ENCODE measurements at places on chromosomes 12 and 14.

DNA sequence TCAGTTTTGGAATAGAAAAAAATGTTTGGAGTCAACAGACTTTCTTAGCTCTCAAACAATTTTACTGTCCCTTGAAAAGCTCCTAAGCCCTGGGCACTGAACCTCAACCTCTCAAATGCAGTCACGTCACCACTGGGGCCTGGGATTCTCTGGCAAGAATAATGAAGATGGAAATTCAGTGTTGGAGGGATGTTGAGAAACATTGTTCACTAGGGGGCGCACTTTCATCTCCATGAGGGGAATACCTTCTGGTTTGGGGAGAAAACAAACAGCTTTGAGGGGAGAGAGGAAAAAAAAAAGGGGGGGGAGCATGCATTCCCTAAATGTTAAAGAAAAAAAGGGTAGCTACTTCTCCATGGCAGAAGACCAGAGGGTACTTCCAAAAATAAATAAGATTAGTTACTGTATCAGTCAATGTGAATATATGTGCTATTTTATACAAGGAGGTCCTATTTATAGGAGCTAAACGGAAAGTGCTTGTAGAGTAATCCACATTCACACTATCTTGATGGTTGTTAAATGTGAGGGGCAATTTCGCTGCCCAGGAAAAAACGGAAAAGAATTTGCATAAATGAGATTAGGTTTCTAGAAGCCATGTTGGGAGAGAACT is 5.8 kb upstream of the TBPL2 start:
- DNase-seq = peak; percentile 93

DNA sequence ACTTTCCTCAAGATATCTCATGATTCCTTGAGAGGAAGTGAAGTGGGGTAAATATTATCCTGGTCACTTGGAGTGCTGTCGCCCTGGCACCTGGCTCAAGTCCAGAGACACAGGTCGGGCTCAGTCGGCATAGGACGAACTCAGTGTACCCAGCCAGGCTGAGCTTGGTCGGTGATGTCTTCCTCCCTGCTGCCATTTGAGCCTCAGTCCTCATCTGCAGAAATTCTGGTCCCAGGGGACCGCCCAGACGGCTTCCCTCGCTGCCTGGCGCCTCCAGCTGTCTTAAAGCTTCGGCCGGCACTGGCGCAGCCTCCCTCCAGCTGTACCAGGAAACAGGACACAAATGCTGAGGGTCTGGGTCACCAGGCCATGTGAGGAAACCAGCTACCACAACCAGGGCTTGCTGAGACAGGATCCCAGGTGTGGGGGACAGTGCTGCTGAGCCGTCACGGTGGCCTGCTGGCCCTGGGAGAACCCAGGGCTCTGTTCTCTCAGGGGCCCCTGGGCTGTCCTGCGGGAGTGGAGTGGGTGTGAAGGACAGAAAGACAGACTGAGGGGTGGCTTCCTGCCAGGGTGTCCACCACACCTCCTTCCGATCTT is 5.0 kb upstream of the KLC1 start:
- no peak for DNase-seq

DNA sequence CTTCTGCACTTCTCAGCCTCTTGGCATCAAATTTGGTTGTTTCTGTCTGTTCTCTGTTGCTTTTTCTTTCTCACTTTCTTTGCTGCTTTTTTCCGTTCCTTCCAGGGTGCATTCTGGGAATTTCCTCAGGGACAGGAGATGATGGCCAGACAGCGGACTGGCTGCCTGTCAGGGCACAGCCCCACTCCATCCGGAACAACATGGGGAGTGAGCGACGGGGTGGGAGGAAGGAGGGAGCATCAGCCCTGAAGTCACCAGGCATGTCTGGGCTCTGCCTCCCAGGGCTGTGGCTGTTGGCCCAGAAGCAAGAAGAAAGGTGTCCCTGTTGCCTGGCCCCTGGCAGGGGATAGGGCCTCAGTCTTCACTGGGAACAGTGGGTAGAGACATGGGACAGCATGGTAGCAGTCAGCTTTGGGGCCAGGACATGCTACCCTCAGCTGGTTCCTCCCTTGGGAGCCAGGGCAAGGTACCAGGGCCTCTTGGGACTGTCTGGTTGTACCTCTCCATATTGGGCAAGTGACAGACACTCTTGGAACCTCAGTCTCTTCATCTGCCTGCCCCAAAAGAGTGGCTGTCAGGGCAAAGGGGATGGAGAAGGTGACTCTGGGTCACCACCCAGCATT is 8.6 kb downstream of the PGF start:
- DNase-seq = no peak

GRCh38 chr14:56290195-56290594 is 172.0 kb downstream of the PELI2 start:
- no peak for DNase-seq

DNA sequence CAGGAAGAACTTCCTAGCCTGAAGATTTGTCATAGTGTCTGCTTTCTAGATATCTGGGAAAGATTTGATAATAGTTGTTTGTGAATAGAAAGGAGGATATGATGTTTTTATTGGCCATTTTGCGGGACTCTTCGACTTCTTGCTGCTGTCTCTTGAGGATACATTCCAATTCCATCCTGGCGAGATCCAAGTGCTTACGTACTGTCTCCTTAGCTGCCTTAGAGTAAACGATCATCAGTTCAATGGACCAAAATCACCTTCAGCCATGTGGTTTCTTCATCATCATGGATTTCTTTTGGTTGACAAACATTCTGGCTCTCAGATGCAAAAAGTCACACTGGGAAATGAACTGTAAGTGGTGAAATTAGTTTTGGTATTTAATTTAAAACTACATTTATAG is 82.7 kb upstream of the SCN8A start:
- no peak for DNase-seq

DNA sequence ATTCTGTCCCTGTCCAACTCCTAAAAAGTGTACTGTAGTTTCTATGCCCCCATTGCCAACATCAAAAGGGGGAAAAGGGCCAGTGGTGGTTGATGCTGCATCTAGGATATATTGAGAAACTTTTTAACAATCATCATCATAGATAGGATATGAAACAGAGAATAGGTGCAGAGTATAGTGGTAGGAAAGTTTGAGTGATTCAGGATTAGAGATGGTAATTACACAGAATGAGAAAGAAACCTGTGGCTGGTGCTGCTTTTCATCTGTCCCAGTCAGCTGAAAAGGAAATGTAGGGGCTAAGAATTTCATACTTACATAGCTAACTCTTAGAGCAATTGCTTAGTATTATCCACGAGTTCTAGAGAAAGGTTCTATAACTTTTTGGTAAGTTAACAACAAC is 67.6 kb downstream of the GTF2A1 start:
- no peak for DNase-seq

DNA sequence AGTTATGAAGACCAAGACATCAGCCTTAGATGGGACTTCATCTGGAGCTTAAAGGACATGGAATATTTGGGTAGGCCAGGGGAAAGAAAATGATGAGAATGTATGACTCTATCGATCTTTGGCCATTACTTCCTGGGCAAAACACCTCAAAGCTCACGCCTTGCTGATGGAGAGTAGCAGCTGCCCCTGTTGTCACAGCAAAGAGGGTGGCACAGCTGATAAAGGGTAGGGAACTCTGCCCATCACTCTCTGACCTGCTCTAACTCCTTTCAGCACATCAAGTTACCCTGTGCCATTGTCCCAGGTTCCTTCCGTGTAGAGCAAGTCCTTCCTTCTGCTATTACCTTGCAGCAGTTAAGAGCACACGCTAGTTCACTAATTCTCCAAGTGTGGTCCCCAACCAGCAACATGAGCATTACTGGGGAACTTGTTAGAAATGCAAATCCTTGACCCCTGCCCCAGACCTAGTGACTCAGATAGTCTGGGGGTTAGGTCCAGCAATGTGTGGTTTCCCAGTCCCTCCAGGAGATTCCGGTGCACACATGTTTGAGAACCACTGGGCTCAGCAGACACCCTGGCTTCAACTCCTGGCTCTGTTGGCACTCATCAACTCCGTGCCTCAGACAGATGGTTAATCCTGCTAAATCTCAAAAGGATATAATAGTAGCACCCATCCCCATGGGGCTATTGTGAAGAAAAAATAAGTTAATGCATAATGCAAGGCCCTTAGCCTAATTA is 93.7 kb upstream of the EEA1 start:
- DNase-seq = no peak

DNA sequence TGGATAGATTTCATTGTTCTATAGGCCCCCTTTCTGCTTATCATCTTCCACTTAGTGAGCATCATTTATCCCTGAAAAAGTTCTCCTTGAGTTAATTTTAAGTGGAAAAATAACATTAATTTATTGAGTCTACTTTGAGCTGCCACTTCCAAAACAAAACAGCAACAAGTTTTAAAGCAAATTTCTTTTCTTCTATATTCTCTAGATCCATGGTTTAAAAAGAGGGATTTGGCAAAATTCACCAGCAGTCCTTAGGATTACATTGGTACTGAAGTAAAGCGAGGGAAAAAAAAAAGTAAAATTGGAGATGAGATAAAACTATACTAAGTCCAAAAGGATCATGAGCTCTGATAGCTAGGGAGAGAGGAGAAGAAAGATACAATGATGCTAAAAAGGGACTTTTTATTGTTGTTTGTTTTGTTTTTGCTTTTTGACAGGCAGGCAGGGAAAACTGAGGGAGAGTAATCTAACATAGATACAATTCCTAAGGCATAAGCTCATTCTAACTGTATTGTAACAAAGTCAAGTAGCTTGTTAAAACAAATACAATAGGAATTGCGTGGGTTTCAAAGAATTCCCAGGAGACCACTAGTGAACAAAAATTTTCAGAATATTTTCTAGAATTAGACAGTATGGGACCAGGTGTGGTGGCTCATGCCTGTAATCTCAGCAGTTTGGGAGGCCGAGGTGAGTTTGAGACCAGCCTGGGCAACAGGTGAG is 19.2 kb upstream of the PLEKHA5 start:
- no peak for DNase-seq

Measured in NCI-H1694 (cell line).